Erythroblast (primary cell): ENCODE measurements at places on chromosomes 5 and 9.
A peak's percentile ranks its signal among the peaks of the same experiment; 100 is the strongest.

DNA sequence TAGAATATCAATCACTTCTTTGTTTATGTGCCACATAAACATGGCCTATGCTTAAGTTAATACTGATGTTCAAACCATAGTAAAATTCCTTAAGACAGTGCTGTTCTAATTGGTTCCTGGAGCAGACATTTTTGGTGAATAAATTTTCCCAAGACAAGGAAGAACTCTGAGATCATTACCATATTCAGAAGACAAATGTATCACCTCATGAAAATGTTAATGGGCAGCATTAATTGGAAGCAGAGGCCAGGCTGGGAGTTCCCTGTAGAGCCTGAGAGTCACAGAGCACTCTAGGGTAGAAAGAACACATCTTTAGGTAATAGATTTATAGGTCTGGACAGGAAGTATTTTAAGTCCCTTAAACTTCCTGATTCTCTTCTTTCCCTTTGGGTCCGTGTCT lies 240.2 kb downstream of the MAN2A1 start:
- no peak for DNase-seq

- peak; percentile 63 for DNase-seq
Measured at GRCh38 chr5:141814064-141814964, 63.9 kb downstream of the PCDH1 start.

DNA sequence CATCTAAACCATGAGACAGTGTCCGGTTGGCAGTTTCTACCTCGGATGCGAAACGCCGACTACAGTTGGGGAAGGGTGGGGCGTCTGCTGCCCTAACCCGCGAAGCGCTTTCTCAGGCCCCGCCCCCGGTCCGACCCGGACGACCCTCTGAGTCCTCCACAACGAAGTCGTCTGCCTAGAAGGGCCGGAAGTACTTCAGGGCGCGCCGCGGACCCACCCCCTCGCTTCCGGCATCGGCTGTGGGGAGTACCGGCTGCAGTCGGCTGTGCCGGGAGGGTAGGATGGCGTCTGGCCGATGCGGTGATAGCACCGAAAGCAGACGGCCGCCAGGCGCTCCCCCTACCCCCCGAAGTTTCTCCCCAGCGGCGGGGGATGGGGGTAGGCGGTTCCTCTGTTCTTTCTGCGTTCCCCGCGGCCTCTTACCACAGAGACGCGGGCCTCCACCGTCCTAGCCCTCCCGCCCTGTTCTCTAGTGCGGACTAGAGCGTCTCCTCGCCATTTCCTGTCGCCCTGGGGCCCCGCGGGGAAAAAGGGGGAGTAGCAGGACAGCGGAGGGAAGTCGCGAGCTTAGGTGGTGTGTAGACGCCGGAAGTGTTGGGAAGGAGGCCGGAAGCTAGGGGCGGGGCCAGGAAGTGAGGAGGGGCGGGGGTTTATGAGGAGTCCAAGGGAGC lies at the start of gene TRIM41:
TSS of gene TRIM41 (plus strand) at position 224 of the 671 bp plus-strand sequence. CDS start 719 bp downstream, outside the sequence.
- DNase-seq: no peak

DNA sequence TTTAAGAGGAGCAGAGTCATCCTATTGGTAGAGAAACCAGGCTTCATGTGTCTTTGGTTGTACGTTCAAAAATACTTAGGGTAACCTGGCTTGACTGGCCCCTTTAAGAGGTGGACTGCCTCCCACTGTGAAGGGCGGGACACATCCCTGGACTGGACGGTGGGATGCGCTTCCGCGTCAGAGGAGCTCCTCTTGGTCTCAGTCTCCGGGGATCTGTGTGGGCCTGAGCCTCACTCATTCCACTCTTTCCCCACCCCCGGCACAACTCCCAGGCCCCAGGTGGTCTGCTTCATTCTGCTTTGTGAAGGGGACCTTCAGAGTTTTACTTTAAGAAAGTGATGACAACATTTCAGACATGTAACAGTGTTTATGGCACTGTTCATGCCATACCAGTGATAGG lies 601.1 kb downstream of the IRX1 start:
- DNase-seq: no peak

GRCh38 chr5:138160706-138161105 lies 17.7 kb downstream of the BRD8 start:
- no peak for DNase-seq

- no peak for DNase-seq
Measured at GRCh38 chr5:31981361-31981945, 192.7 kb downstream of the GOLPH3 start.

DNA sequence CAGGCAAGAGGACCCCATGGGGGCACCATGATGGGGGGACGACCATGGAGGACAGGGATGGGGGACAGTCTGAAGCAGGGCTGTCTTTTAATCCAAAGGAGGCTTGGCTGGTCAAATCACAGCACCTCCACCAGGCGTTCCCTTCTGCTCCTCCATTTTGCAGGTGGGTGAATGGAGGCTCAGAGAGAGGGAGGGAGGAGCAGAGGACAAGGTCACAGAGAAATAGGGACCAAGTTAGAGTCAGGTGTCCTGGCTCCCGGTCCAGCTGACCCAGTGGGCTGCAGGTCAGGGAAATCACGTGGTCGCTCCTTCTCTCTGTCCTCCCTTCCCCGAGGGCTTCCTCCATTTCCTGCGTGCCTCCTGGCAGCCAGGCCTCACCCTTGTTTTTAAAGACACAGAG lies 156.4 kb upstream of the SMIM23 start:
- DNase-seq: no peak

DNA sequence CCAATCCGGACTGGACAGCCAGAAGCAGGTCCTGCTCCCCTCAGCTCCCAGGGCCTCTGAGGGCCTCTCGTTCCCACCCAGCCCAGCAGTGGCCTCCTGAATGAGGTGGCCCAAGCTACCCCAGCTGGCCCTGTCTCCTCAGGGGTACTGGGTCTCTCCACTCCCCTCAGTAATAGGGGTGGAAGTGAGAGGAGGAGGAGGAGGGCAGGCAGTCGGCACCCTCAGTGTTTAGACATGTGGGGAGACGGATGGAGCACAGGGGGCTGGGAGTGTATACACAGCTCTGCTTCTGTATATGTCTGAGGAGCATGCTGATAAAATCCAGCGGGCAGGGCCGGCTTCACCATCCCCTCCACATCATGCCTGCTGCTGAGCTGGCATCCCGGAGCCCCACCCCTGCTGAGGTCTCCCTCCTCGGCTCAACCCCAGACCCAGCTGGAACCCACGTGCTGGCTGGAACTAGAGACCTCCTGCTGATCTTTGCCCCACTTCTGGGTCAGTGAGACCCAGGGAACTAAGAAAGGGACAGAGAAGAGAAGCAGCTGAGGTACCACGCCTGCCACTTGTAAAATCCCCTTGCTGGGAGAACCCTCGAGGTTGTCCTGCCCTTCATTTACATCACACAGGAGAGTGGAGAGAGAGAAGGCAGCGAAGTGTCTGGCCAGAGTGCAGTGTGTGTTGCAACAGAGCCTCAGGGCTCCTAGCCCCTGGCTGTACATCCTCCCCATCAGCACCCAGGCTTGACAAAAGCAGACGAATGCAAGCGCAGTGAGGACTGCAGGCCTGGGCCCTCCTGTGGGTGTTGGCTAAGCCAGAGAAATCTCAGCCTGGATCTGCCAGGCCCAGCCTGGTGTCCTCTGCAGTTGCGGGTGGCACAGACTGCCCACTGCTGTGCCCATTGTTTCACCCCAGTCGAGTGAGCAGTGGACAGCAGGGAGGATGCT lies 77.5 kb downstream of the PSD2 start:
- DNase-seq: no peak

- DNase-seq: no peak
Measured at GRCh38 chr5:12624776-12625560, 720.7 kb upstream of the CTNND2 start.

- no peak for DNase-seq
Measured at GRCh38 chr5:14357851-14358250, 214.7 kb downstream of the TRIO start.

GRCh38 chr9:125904155-125904851 lies 157.1 kb downstream of the PBX3 start:
- no peak for DNase-seq

DNA sequence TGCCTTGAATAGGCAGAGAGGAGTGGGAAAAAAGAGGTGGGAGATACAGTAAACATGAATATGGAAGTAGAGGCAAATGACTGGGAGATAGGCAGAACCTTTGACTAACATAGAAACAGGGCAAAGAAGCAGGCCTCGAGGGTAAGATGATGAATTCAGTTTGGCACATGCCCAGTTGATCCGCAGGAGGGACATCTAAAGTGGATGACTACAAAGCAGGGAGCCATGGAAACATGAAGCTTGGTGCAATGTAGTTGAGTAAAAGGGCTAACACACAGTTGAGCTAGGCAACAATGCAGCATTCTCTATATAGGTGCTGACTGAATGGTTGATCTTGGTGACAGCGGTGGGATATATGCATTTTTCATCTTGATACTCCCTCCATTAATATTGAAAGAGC lies 253.8 kb downstream of the DMRT2 start:
- no peak for DNase-seq

GRCh38 chr5:5983261-5983980 lies 394.9 kb downstream of the MED10 start:
- no peak for DNase-seq

DNA sequence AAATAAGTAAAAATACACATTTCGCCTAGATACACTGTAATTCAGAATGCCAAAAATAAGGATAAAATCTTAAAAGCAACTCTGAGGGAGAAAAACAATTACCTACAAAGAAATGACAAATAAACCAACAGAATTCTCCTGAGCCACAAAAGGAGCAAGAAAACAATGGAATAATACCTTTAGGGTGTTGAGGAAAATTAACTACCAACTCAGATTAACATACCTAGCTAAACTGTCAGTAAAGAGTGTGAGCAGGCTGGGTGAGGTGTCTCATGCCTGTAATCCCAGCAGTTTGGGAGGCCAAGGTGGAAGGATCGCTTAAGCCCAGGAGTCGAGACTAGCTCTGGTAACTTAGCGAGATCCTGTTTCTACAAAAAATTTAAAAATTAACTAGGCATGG lies 81.5 kb downstream of the C9orf50 start:
- DNase-seq: no peak
